GM23338 (cell line): ENCODE measurements at places on chromosomes 11 and 22.

GRCh38 chr11:83441601-83442000 lies 155.4 kb upstream of the CCDC90B start:
- no peak for DNase-seq

DNA sequence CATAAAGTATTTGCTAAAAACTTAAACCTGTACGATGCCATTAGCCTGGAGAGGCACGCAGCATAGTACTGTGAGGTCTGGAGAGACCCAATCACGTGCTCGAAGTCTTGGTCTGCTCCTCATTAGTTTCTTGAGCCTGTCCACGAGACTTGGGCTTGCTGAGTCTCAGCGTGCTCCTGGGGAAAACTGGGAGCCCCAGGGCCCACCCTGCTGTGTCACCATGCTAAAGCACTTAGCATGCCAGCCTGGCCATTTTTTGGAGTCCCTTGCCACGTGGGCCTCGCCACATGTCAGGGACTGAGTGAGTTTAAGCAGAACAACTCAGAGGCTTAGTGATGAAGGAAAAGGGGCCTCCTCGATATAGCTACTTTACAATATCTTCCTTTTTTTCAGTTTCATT lies 2.6 kb downstream of the CDC45 start:
- no peak for DNase-seq

DNA sequence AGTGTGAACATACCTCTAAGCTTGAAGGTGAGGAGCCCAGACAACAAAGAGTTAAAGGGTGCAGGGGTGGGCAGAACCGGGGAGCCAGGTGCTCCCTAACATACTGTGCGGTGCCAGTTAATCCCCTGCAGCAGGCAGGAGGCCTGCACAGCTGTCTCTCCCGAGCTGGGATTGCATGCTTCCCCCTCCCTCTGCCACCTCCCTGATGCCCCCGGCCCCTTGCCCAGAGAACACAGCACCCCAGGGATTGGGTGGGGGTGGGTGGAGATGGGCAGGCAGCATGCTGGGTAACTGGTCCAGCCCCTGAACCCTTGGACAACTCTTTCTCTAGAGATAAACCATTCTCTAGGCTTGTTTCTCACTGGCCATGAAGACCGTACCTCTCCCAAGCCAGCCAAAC lies 67.7 kb upstream of the MYOD1 start:
- DNase-seq: no peak

DNA sequence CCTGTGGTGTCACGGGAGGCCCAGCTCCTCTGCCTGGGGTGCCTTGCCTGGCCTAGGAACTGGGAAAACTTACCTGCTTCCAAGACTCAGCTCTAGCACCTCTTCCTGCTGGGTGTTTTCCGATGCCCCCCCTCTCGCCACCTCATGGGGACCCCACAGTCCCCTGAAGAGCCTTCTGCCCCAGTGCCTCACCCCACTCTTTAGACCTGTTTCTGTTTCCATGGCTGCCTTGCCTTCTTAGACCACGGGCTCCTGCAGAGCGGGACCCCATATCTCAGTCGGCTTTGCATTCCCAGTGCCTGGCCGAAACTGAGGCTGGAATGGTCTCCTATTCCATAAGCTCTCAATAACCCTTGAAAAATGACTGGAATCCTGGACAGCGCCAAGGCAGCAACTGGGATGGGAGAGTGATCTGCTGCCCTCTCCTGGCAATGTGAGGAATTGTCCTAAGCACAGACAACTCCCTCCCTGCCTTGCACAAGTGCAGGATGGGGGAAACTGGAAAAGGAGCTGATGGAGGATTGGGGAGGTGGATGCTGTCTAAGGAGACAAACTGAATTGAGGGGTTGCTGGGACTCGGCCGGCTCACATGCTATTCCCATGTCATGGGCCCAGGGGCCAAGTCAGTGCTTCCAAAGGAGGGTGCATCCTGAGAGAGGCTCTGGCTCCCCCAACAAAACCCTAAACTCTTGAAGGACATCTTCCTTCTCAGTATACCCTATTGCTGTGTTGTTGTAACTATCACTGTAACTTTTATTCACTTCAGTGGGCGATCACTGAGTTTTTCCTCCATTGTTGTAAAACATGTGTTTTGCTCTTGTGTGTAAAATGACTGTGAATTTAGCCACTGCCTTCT lies 26.6 kb upstream of the IL17RA start:
- peak; percentile 81 for DNase-seq

DNA sequence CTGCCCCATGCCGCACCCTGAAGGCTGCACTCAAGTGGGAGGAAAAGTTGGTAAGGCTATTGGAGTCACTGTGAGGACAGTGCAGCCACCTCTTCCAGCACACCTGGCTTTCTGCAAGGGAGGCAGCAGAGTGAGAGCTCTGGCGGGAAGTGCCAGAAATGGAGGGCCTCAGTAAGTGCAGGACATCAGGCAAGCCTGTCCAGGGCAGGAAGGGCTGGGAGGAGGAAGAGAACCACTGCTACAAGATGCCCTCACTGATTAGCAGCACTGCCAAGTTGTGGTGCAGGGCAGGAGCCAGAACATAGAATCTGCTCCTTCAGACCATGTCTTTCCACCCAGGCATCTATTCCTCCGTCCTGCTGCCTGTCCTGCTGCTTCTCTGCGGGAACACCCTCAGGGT lies 61.2 kb upstream of the CLTCL1 start:
- DNase-seq: no peak

DNA sequence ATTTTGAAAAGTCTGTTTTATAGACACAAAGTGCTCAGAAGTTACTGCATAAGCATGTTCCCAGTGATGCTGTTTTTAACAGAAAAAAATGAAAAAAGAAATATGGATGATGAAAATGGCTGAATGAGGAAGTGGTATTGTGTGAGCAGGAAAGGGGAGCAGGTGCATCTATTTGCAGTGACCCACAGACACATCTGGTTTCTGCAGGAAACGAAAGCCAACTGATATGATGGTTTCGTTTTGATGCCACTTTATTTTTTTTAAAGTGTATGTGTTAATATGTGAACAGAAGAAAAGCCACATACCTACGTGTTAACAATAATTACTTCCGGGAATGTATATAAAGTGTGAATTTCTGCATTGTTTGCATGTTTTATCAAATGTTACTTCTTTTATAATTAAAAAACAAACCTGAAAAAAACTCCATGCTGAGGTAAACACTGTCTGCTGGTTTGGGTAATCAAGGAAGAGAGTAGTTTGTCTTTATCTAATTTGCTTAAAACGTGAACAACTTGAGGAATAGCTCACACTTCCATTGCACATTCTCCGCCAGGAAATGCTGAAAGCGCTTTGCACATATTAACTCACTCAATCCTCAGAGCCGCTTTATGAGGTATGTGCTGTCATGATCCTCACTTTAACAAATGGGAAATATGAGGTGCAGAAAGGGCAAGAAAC lies 1335.9 kb downstream of the TBC1D22A start:
- DNase-seq: no peak

DNA sequence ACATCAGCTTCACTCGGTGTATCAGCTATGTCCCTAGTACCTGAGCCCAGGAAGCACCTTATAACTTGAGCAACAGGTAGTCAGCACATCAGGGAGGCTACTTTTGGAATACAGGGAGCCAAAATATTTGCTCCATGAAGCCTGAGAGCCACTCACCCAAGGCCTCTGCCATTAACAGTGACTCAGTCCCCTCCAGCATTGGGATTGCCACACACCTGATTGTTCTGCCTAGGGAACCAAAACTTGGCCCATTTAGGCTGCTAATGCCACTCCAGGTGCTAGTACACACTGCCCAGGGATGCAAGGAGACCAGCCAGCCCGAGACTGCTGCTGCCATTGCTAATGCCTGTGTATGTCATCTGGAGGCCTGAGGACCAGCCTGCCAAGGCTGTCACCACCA lies 773.6 kb upstream of the TENM4 start:
- DNase-seq: no peak

DNA sequence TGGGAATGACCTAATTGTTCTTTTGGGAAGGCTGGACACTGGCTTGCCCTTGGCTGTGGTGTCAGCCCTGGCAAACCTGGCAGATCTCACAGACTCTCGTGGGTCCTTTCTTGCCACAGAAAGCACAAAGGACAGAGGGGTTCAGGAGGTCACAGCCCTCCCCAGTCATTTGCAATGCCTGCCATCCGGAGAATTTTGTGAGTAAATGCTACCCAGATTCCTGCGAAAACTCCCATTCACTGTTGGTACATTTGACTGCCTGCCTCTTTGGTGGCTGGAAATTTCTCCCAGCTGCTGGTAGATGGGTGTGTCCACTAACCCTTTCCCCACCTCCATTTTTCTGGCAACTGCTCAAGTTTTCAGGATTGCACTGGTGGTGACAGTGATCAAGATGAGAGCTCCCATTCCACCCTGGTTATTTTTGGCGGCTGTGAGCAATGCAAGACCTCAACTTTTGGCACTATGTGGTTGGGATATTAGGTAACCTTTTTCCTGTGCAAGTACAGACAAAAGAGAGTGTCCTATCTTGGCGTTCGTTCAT lies 155.7 kb downstream of the NAV2 start:
- peak; percentile 49 for DNase-seq

DNA sequence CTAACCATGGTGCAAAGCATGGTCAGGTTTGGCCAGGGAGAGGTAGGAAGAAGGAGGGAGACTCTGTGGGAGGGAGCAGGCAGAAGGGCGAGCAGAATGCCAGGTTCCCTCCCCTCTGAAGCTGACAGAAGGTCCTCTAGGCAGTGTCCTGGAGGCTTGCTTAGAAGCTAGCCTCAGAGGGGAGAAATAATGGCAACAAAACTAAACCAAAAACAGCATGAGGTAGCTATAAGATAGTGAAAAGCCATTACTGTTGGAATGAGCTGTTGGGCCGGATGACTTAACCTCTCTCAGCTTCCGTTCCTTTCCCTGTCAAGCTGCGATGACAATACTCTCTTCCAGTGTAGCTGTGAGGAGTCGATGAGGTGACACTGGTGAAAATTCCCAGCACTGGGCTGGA lies 36.6 kb downstream of the RASSF10 start:
- DNase-seq: no peak

GRCh38 chr11:78350091-78350645 lies 67.5 kb downstream of the GAB2 start:
- peak; percentile 24 for DNase-seq

- DNase-seq: peak; percentile 61
These were observed 1.2 kb downstream of the DPAGT1 start for GRCh38 chr11:119100246-119100970.

DNA sequence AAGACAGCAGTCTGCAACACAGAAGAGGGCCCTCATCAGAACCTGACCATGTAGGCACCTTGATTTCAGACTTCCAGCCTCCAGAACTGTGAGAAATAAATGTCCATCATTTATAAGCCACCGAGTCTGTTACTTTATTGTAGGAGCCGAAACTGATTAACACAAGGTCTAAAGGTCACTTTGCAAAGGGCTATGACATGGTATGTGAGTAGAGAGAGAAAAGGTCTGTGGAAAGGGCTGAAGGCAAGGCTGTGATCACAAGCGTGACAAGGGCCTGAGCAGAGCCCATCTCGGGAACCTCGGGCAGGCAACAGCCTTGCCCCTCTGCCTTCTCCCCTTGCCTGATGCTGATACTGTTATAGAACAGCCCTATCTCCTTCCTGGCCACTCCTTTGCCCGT lies 73.4 kb upstream of the TEAD1 start:
- DNase-seq: no peak

DNA sequence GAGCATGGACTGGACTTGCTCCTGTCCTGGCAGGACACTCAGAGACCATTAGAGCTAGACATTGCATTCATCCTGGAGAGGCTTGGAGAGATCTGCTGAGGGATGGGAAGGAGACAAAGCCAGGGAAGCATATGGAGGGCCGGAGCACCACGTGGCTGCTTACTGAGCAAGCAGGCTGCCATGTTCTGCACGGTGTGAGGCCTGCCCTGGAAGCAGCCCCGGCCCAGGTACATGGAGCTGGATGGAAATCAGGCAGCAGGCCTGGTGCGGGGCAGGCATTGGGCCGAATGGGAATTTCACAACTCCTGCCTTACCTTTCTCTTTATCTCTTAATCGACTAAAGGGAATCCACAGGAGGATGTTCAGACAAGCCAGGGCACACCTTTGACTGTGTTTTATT lies 371.5 kb downstream of the OPCML start:
- DNase-seq: no peak

DNA sequence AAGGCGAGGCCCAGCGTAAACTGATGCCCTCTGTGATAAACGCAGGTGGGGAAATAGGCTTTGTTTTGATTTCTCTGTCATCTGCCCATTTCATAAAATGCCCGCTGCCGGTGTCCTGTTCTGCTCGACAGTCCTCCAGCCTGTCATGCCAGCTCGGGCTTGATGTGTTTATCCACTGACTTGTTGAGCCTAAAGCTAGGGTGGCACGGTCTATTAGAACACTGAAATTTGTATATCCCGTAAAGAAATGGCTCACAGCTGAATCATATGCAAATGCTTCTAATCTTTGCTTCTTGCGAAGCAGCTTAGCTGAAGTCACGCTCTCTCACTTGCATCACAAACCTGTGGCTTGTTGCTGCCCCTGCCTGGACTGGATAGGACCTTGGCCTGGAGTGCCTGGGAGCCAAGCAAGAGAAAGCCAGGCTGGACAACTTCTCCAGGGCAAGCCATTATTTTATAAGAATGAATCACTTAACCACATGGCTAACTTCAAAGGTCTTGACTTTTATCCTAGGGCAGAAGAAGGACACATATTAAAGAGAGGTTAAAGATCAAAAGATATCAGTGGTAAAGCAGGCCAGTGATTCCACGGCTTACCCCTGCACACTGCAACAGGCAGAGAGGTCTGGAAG lies 33.1 kb downstream of the EHF start:
- no peak for DNase-seq

GRCh38 chr11:118953265-118953664 lies 2.8 kb upstream of the UPK2 start:
- DNase-seq: peak; percentile 92

- no peak for DNase-seq
These were observed 1398.2 kb downstream of the LRRC4C start for GRCh38 chr11:40061221-40061620.

- DNase-seq: peak; percentile 80
These were observed 576 bp downstream of the TMEM258 start for GRCh38 chr11:61791737-61792309.

DNA sequence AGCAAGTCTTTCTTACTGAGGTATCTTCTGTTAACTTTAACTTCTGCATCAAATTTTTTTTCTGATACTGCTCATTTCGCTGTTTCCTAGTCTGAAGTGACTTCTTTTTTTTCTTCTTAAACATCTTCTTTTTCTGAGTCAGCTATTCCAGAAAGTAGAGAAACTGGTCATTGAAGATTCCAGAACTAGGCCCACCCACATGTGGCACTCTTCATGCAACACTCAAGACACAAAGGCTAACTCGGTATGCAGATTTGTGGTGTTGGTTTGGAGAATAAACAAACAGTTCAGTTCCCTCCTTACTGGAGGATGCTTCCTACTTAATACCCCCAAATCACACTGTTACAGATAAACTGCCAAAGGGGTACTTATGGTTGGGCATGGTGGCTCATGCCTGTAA lies 25.2 kb upstream of the MTCH2 start:
- no peak for DNase-seq

GRCh38 chr11:93193731-93194130 lies 4.1 kb downstream of the SLC36A4 start:
- DNase-seq: no peak
